ENCODE measurements at places on chromosomes 5 and 9.

- no peak for DNase-seq
These were observed 410.2 kb downstream of the PSAT1 start for GRCh38 chr9:78707080-78707479.

- no peak for DNase-seq
These were observed 601.1 kb downstream of the TLR4 start for GRCh38 chr9:118305331-118305730.

DNA sequence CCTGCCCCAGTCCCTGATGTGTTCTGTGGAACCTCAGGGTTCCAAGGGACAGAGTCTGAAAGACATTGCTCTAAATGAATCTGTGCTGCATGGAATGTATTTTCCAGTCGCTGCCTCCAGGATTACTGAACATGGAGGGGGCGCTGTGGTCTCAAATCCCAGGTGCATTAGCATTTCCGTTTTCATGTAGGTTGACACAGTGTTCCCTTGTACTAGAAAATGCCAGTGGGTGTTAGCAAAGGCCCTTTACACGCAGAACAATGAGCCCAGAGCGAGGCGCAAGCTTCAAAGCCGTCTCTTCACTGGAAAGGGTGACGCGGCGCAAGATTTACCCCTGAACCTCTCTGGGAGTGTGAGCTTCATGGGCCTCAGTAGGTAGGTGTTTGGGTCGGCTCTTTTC, 308.3 kb downstream of the SLIT3 start:
- no peak for DNase-seq

- no peak for DNase-seq
These were observed 46.5 kb downstream of the PPARGC1B start for GRCh38 chr5:149776361-149777305.

GRCh38 chr5:115542651-115543364, 1.8 kb downstream of the FEM1C start:
- DNase-seq = no peak

GRCh38 chr9:34065541-34065940, 16.9 kb upstream of the UBAP2 start:
- DNase-seq = no peak

- DNase-seq = no peak
These were observed 44.1 kb upstream of the VDAC1 start for GRCh38 chr5:134048864-134049263.

DNA sequence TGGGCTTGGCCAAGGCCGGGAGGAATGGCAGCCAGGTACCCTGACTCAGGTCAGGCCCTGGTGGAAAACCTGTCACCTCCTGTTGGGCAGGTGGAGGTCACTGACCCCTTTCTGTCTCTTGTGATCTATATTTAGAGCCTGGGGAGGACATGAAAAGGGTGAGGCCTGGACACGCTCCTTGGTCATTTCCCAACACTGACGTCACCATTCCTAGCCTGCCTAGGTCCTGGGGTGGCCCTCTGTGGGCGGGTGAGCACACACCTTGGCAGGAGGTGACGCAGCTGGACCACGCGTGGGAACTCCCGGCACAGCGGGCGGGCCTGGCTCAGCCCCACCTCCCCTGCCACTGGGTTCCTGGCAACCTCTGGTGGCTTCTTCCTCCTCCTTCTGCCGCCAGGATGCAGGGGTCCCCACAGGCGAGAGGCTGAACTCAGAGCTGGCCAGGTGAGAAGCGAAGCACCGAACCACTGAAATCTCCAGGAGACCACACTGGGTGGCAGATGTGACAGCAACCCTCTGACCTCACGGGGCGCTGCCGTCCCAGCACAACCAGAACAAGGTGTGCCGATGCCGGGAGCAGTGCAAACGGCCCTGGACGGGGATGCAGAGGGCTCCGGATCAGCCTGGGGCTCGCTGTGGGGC, 6.4 kb upstream of the RALGDS start:
- DNase-seq = peak; percentile 85

DNA sequence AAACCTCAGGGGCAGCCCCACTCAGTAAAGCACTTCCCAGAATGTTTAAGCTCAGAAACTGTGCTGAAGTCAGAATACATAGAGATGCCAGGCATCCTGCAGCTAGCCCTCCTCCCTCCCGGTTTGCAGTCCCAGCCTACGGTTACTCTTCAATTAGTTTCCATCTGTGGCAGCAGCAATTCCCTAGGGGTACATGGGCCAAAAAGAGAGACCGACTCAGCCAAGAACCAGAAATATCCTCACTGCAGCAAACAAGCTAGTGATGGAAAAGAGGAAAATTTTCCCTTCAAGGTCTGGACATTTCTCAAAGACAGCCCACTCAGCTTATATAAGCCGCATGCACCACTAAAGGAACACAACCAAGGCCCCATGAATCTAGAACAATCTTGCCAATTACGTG, 89.1 kb upstream of the PPP2R2B start:
- no peak for DNase-seq

DNA sequence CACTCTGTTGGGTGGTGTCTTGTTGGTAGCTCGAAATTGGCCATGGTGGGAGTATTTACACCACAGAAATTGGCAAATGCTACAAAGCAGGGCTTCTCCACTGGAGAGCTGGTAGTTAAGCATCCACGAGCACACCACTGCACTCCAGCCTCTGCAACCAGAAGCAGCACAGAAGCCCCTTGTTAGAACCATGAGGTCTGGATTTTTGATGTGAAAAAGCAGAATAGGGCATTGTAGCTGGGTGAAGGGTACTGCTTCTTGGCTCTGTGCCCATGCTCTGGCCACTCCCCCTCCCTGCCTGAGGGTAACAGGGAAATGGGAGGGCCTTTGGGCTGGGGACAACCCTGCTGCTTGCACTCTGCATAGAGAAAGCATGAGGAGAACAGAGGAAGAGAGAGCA, 81.2 kb upstream of the UBTD2 start:
- no peak for DNase-seq

DNA sequence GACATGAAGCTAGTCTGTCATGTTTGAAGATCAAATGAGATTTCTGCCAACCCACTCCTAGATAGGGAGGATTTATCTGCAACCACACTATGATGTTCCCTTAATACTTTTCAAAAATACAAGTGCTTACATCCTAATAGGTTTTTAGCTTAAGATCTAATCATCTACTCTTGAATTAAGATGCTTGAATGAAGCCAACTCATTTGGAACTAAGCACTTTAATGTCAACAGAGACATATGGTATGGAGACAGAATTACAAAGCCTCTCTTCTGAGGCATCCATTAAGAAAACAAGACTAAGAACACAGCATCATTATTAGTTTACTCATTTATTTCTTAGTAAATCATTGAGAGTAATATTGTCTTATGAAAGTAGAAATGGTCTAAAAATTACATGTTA, 139.3 kb upstream of the NFIB start:
- no peak for DNase-seq

DNA sequence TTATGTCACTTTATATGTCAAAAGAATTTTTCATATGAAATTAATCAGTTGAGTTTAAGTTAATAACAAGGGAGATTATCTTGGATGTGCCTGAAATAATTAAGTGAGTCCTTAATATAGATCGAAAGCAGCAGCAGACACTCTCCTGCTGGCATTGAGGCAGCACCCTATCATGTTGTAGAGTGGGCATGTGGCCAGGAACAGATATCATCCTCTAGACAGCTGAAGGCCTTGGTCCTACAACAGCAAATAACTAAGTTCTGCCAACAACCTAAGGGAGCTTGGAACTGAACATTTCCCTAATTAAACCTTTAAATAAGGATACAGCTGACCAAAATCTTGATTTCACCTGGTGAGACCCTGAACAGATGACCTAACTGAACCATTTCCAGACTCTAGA, 25.8 kb upstream of the UGT3A1 start:
- DNase-seq = no peak

DNA sequence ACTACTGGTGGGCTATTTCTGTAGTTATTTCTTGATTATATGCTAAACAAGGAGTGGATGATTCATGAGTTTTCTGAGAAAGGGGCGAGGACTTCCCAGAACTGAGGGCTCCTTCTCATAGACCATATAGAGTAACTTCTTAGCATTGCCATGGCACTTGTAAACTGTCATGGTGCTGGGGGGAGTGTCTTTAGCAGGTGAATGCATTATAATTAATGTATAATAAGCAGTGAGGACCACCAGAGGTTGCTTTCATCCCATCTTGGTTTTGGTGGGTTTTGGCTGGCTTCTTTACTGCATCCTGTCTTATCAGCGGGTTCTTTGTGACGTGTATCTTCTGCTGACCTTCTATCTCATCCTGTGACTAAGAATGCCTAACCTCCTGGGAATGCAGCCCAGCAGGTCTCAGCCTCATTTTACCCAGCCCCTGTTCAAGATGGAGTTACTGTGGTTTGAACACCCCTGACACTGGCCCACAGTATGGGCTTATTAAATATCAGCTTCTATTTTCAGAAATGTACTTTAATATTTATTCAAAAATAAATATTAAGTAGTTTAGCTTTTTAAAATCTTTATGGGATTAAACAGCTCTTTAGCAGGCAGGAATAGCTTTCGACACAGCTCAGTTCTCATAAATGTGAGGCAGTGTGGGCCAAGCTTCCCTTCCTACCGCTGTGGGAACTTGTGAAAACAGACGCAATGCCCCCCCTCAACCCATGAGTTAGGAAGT, 44.4 kb downstream of the GALNT12 start:
- no peak for DNase-seq

GRCh38 chr5:123398058-123398733, 25.0 kb downstream of the CEP120 start:
- DNase-seq = no peak

GRCh38 chr5:1503241-1504068, 20.3 kb downstream of the LPCAT1 start:
- DNase-seq = no peak

GRCh38 chr5:119789406-119790117, 160.2 kb downstream of the FAM170A start:
- DNase-seq = no peak

GRCh38 chr9:104873489-104873850, 54.5 kb downstream of the ABCA1 start:
- no peak for DNase-seq

GRCh38 chr5:174235221-174236011, 189.9 kb downstream of the NSG2 start:
- DNase-seq = no peak

- DNase-seq = no peak
These were observed 16.0 kb downstream of the SERINC5 start for GRCh38 chr5:80239680-80240367.

- DNase-seq = no peak
These were observed 6.0 kb upstream of the BOD1 start for GRCh38 chr5:173622183-173623047.

DNA sequence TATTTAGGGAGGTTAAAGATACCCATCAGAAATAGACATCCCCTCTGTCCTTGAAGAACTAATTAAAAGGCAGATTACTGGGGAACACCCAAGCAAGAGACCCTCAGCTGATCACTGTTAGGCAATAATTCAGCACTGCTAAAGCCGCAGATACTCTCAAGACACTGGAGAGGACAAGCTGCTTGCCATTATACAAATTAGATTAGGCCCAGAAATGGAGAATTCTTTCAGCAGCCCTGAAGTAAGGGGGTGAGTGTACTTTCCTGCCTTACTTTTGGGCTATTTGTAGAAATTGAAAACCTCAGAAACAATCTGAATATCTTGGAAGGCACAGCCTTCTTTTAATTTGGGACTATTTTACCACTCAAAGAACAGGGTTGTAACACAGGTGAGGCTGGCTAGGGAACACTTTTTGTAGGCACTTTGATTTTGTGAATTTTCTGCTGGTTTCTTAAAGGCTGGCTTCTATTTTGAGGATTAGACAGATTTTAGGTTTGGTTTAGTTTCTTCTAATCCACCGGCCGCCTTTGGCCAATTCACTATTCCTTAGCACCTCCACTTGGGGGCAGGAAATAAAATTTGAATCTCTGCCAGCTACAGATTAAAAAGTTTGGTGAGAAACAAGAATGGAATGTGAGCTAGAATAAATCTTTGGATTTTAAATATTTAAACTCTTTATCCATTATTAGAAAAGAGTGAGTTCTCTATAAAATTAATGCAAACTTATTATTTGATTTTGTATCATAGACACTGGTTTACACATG, 106.0 kb downstream of the SMARCA2 start:
- DNase-seq = no peak

DNA sequence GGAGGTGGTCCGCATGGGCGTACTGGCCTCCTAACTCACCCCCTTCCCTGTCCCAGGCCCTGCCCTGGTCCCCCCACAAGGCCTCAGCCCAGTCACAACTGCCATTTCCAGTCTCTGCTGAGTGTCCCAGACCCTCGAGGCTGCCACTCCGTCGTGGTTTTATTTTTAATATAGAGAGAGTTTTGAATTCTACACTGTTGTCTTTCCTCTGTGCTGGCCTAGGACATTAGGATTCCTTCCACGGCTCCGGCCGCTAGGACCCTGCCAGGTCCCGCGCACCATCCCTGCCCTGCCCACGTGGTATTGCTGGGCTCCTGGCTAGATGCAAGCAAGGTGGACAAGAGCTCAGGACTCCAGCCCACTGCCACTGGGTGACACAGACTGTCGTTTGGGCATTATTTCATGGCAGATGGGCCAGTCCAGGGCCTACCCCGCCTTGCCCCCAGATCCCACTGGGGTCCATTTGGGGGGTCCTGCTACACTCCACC, 53.3 kb downstream of the SAR1B start:
- no peak for DNase-seq

- DNase-seq = no peak
These were observed 68.0 kb upstream of the C6 start for GRCh38 chr5:41281215-41281810.

- DNase-seq = peak; percentile 72
These were observed 861 bp downstream of the UBQLN1 start for GRCh38 chr9:83706676-83707517.

DNA sequence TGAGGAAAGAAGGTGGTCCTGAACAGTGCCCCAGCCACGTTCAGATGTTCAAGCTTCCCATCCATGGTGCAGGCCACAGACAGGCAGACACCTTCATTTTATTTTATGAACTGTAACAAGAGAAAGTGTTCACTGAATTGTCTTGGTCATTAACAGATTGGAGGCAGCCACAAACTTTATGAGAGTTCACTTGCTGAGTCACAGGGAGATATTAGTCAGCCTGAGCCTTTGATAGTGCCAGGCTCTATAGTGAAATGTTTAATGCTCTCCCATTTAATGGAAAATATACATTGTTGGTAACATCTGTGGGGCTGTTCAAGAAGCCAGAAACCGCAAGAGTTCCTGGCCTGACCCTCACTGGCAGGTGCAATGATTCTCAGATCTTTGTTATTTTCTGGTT, 237.0 kb downstream of the TENT4A start:
- DNase-seq = no peak

- peak; percentile 32 for DNase-seq
These were observed 1.4 kb downstream of the IRF1 start for GRCh38 chr5:132489051-132489770.

- DNase-seq = no peak
These were observed at the start of gene CTNND2 for GRCh38 chr5:11904265-11904906. TSS of gene CTNND2 (minus strand) at chr5:11904446. CDS start at chr5:11903853, 593 bp downstream.

DNA sequence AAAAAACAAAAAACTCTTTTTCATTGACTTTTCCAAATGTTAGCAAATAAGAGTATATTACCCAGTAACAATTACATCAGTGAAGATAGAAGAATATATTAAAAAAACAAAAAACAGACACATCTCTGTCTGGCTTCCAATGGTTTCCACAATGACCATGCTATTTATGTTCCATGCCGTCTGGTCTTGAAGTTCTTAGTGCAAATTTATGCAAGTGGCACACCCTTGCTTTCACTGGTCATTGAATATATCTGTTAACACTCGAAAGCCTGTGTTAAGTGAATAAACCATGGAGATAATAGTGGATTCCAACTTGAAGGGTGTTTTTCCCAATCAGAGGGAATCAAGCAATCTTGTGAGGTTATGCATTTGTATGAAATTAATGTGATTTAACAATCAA, 291.9 kb downstream of the KCTD16 start:
- no peak for DNase-seq

- peak; percentile 94 for DNase-seq
These were observed at the start of gene PCBD2 for GRCh38 chr5:134904610-134905245. TSS of gene PCBD2 (plus strand) at chr5:134905131. CDS start at chr5:134905140, 9 bp downstream.
